ENCODE measurements at places on chromosomes 1 and 21.
A peak's percentile ranks its signal among the peaks of the same experiment; 100 is the strongest.

DNA sequence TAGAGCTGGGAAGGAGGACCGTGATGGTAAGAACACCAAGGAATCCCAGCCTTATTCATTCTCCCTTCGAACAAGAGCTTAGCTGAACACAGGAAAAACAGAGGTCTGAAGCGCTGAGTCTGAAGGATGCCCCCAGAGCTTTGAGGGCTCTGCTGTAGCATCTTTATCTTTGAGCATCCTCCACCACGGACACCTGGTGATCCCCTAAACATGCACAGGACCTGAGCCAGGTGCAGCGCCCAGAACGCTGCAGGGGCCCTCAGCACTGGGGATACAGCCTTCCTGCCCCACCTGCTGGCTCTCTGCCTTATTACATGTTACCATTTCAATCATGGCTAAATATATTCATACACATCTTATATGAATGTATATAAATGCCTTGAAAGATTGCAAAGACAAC lies 7.7 kb upstream of the GPATCH4 start:
- no peak for DNase-seq

DNA sequence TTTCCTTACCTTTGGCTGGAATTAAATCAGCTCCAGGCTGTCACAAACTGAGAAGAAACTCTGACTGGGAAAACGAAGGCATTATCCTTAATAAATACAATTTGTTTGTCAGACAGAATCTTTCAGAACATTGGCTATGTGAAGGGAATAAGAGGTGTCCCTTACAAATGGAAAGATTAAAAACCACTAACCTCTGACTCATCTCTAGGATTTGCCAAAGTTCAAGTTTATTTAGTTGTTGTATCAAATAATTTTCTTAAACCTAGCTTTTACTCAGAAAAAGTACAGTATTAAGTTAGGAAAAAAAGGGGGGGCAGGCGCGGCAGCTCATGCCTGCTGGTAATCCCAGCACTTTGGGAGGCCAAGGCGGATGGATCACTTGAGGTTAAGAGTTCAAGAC lies 15.7 kb downstream of the SERTAD4 start:
- peak; percentile 17 for DNase-seq

DNA sequence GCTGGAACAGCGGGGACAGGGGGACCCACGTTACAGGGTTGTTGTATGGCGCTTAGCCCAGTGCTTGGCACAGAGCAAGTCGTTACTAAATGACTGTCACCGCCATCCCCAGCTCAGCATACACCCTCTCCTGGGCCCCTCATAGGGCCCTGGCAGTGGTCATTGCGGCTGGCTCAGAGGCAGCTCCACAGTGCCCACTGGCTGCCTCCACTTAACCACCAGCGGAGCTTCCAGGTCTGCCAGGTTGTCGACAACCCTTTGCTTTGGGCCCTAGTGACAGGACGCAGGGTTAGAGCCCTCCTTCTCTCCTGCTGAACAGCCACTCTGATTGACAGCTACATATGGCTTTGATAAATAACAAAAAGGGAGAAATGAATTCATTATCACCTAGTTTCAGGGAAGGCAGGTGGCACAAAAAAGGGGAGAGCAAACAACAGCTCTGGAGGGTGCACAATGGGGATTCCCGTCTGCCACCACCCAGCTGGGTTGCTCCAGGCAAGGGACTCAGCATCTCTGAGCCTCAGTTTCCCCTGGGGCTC lies 4.8 kb downstream of the EFHD2 start:
- DNase-seq, result no peak

DNA sequence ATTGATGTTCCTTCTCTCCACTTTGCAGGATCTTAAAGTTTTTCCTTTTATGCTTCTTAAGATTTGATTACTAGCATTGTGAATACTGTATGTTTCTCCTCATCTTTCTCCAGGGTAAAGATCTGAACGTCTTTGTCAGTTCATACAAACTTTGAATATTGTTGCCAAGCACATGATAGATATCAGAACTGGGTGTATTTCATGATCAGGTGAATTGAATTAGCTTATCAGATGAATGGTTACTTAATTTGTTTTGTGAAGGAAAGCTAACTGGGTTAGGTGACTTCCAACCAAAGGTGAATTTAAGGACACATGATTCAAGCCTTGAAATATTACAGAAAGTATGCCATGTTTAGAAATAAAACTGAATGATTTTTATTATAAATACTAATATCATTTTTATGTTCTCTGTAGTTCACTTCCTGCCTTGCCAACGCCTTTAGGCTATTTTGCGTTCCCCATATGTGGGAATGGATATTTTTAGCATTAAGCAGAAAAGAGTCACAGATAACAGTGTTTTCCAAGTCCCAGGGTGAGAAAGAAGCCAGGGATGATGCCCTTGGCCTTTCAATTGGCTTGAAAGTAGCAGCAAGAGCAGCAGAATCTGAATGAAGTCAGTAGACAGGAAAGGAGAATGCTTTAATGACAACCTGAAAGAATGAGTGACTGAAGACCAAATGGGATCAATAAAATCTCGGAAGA lies 752.1 kb downstream of the NCAM2 start:
- no peak for DNase-seq

- no peak for DNase-seq
Observed at GRCh38 chr21:29384683-29385359, 86.1 kb downstream of the BACH1 start.

- no peak for DNase-seq
Observed at GRCh38 chr21:16976193-16976592, 536.6 kb upstream of the CXADR start.

GRCh38 chr1:198364471-198364870 lies 176.0 kb downstream of the ATP6V1G3 start:
- no peak for DNase-seq

DNA sequence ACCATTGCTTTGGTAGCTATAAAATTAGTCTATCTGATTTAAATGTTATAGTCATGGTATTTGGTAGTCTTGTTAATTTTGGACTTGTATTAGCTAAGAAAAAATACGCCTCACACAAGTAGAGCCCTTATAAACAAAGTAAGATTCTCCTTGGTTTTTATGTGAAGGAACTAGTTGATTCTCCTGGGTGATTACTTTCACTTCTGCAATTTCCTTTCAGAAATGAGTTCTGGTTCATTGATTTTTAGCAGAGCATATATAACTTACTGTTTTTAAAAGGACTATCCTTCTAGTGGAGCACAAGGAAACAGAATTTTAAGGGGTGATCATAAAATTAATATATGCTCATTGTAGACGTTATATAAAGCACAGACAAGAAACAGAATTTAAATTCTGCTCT lies 120.1 kb downstream of the BACH1 start:
- no peak for DNase-seq

GRCh38 chr1:166960858-166961474 lies 14.4 kb downstream of the ILDR2 start:
- DNase-seq, result no peak

GRCh38 chr1:112140743-112141142 lies 151.3 kb upstream of the KCND3 start:
- DNase-seq, result no peak

GRCh38 chr1:36650200-36651065 lies 167.7 kb upstream of the CSF3R start:
- peak; percentile 59 for DNase-seq

DNA sequence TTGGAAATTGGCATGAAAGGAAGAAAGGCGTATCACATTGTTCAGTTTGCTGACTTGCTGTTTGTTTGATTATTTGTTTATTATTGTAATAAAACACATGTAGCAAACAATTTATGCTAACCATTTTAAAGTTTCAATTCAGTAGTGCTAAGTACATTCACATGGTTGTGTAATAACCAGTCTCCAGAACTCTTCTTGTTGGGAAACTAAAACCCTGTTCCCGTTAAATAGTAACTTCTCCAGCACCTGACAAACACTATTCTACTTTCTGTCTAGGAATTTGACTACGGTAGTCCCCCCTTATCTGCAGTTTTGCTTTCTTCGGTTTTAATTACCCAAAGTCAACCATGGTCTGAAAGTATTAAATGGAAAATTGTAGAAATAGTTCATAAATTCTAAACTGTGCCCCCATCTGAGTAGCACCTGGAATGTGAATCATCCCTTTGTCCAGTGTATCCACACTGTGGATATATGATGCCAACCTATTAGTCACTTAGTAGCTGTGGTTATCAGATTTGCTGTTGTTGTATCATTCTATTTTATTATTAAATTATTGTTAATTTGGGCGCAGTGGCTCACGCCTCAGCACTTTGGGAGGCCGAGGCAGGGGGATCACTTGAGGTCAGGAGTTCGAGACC lies 5.5 kb downstream of the MORC3 start:
- no peak for DNase-seq

Measured in cardiac muscle cell (in vitro differentiated cells and primary cell).